ENCODE measurements at places on chromosomes 13 and 19.

- DNase-seq, result no peak
Observed at GRCh38 chr13:60311527-60311926, 85.5 kb upstream of the TDRD3 start.

GRCh38 chr13:28138012-28138755 is at the start of gene PAN3:
PAN3 (plus strand) TSS chr13:28138545; CDS start chr13:28138658, 113 bp downstream.
- peak; percentile 90 for DNase-seq

DNA sequence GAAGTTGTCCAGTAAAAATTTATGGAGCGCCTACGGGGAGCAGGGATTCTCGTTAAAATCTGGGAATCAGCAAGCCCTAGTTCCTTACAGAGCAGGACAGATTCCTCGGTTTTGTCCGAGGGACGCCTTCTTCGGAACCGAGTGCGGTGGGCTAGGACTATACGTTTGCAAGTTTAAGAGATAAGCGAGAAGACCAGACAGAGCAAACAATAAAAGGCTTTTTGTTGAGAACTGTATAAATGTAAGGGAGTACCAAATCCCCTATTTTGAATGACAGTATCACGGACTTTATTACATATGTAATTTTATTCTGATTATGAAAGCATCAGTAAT is 971 bp upstream of the ANKRD10 start:
- DNase-seq, result peak; percentile 36

- DNase-seq, result no peak
Observed at GRCh38 chr19:1632462-1633268, 19.8 kb downstream of the TCF3 start.

GRCh38 chr13:98781045-98781444 is 28.6 kb upstream of the SLC15A1 start:
- DNase-seq, result no peak

GRCh38 chr19:20107301-20107700 is 29.5 kb downstream of the ZNF90 start:
- no peak for DNase-seq

DNA sequence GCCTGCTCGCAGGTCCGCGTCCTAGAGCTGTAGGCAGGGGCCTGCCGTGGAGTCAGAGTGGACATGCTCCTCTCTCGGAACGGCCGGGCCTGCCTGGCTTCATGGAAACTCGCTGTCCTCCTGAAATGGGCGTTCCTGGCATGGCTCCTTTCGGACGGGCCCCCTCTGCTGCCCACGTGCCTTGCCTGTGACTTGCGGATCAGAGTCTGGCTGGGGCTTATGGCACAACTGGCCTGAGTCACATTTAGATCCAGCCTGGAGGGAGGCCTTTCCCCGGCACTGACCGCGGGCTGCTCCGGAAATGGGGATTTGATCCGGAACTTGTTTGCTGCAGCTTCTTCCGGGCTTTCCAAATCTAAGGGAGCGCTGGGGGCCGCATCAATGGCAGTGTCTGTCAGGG is 28.1 kb downstream of the THSD1 start:
- no peak for DNase-seq

GRCh38 chr13:59673286-59673685 is 490.4 kb downstream of the DIAPH3 start:
- DNase-seq, result no peak

GRCh38 chr19:38291855-38292254 is 12.2 kb upstream of the C19orf33 start:
- no peak for DNase-seq

DNA sequence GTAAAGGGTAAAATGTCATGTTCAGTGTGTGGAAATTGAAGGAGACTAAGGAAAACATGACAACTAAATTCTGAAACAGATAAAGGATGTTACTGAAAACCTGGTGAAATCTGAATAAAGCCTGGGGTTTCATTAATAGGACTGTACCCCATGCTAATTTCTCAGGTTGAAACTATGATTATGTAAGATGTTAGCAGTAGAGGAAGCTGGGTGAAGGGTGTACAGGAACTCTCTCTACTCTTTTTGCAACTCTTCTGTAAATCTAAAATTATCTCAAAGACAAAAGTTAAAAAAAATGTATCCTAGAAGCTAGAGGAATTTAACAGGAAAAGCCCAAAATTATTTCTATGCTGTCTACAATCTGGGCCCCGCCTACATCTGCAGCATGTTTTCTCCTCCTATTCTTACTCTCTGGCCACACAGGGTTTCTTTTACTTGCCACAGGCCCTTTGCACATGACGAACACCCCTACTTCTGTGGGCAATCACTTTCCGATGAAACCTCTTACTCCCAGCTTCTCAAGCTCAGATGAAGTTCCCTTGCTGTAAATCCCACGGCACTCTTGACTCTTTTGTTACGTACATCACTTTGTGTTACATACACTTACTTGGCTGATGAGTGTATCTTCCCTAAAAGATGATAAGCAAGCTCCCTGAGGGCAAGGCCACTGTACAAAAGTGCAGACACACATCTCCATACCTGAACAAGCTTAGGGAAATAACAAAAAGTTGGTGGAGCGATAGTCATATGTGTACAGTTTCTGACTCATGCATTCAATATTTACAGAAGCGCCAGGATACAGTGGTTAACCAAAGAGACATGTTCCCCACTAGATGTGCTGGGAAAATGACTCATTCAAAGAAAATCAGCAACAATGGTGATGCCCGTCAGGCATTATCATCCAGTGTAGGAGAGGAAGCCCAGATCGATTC is 32.6 kb downstream of the RUBCNL start:
- no peak for DNase-seq

GRCh38 chr13:75494491-75494890 is 12.5 kb upstream of the TBC1D4 start:
- DNase-seq, result no peak

GRCh38 chr13:28268800-28269223 is 130.5 kb downstream of the PAN3 start:
- DNase-seq, result no peak

- DNase-seq, result no peak
Observed at GRCh38 chr13:49859560-49859959, 67.1 kb upstream of the KPNA3 start.

DNA sequence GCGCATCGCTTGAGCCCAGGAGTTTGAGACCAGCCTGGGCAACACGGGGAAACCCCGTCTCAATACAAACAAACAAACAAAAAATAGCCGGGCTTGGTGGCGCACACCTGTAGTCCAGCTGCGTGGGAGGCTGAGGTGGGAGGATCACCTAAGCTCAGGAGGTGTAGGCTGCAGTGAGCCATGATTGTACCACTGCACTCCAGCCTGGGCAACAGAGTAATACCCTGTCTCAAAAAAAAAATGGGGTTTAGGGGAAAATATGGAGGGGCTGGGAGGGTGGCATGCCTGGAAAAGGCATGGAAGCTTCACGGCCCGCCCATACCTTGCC is 1.9 kb upstream of the ISYNA1 start:
- DNase-seq, result no peak

- peak; percentile 6 for DNase-seq
Observed at GRCh38 chr19:18418483-18419194, 559 bp upstream of the SSBP4 start.

DNA sequence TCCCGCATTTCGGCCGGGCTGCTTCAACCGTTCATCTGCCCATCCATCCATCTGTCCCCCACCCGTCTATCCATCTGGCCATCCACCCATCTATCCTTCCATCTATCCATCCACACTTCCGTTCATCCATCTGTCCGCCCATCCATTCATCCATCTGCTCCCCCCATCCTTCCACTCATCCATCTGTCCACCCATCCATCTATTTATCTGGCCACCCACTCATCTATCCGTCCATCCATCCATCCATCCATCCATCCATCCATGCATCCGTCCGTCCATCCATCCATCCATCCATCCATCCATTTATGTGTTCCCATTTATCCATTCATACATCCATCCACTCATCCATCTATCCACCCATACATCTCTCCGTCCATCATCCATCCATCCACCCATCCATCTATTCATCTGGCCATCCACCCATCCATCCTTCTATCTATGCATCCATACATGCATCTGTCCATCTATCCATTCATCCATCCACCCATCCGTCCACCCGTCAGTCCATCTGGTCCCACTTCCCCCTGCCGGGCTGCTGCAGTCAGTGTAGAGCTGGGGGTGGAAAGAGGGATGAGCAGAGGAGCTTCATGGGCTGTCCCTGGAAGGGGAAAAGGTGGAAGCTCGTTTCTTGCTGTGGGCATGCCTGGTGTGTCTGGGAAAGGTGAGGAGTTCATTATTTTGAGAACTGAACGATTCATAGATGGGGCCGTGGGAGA is 722 bp downstream of the HSD11B1L start:
- DNase-seq, result no peak

- no peak for DNase-seq
Observed at GRCh38 chr13:98856983-98857382, 104.5 kb upstream of the SLC15A1 start.

- no peak for DNase-seq
Observed at GRCh38 chr13:23644126-23644419, 73.9 kb downstream of the TNFRSF19 start.

- DNase-seq, result peak; percentile 28
Observed at GRCh38 chr19:34241513-34242337, 12.6 kb upstream of the GARRE1 start.

DNA sequence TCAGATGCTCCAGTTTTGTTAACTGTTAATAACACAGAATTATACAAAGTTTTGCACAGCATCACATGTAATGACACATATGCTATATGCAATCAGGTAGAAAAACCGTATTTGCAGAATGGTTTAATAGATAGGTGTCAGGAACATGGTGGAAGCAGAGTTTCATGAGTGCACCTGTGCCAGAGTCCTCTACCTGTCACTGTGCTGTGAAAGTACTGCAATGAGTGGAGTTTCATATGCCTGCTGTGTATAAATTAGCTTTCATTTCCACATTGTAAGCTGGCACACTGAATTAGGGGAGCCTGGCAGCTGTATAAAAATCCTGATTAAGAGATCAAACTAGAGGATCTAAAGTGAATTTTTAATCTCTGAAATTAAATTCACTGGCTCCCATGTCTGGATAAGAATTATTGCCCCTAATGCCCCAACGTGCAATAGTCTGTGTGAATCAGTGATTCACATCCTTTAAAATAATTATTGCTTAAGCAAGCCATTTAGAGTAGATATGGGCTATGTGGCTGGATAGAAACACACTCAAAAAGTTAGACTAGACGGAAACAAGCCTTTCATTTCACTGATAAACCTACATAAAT is 8.5 kb upstream of the EEF1AKMT1 start:
- DNase-seq, result no peak

- DNase-seq, result no peak
Observed at GRCh38 chr13:65913173-65913572, 1317.0 kb downstream of the PCDH9 start.

DNA sequence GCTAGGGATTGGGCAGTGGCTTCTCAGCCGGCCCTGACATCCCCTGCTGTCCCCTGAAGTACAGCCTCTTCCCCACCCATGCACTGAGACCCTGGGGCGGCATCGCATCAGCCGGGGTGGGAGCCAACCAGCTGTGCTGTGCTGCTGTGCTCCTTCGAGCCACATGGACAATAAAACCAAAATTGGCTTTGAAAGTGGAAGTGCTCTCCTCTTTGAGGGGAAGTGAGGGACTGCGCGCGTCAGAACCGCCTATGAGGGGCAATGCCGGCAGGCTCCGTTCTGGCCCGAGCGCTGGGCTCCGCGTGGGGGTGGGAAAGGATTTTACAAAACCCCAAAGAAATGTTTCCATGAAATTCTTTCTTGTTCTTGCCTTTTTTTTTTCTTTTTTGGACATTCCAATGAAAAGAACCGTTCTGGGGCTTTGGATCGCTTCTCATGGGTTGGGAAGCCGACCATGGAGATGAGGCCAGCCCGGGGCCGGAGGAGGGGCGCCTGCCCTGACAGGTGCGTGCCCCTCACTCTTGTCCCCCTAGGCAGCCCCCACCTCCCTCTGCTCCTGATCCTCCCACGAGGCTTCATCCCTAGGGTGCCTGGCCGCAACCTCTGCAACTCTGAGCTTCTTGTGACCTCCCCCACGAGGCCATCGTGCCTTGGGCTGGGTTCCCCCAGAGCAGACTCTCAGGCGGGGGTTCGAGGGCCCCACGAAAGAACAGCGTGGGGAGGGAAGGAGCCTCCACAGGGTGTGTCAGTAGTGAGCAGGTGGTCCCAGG is 22.6 kb downstream of the KLHL26 start:
- DNase-seq, result no peak

GRCh38 chr13:32940601-32941000 is 75.6 kb upstream of the KL start:
- DNase-seq, result no peak

GRCh38 chr19:532561-533363 is 1.2 kb downstream of the CDC34 start:
- peak; percentile 5 for DNase-seq

- DNase-seq, result no peak
Observed at GRCh38 chr13:50908371-50908770, 1.2 kb upstream of the RNASEH2B start.

GRCh38 chr19:44072543-44073401 is 813 bp downstream of the ZNF284 start:
- DNase-seq, result no peak

GRCh38 chr13:60152114-60152513 is 11.6 kb downstream of the DIAPH3 start:
- no peak for DNase-seq

DNA sequence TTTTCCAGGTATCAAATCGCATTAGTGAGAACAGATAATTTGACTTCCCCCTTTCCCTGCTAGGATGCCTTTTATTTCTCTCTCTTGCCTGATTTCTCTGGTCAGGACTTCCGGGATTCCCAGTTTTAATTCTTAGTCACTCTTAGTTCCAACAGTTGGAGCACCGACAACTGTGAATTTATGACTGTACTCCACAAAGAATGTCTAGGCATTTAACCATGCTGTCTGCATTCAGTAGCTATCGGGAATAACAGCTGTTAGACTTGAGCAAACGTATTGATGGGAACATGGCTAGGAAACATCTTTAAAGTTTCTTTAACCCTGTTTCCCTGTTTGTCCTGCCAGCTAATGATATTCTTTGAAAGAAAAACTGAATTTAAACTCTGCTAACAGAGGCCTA is 14.1 kb upstream of the SPACA7 start:
- no peak for DNase-seq

DNA sequence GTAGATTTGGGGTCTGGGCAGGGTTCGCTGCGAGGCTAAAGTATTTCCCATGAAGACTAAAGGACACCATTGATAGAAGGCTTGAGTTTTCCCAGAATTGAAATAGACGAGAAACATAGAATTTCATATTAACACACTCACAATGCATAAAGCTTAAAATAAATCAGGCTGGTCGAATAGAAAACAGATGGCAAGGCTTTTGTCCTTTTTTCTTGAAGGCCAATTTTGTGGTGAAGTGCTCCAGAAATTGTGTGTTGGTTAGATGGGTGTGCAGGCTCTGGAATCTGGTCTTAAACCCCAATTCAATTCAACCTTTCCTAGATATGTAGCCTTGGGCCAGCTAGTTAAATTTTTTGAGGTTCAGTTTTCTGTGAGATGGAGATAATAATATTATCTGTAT is 56.9 kb upstream of the LRCH1 start:
- no peak for DNase-seq

DNA sequence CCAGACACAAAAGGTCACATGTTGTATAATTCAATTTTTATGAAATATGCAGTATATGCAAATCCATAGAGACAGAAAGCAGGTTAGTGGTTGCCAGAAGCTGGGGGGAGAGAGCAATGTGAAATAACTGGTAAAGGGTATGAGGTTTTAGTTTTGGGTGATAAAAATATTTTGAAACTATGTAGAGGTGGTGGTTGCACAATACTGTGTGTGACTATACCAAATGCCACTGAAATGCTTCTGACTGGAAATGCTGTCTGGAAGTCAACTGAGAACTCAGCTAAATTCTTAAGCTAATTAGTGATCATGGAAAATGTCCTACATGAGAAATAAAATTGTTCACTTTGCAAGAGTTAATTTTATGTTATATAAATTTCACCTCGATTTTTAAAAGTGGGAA is 65.3 kb upstream of the RXFP2 start:
- no peak for DNase-seq

- no peak for DNase-seq
Observed at GRCh38 chr13:71338070-71338469, 528.9 kb downstream of the DACH1 start.

GRCh38 chr13:83065108-83065507 is 817.2 kb downstream of the SLITRK1 start:
- no peak for DNase-seq

Data from NCI-H748 treated with DMSO at 0.1 percent for 48 hours (cell line).